Panc1 (cell line): ENCODE measurements at places on chromosomes 3 and 15. TPM values are rescaled to one million over a fixed set of nuclear protein-coding genes. Genes with fewer than 3 reads are reported as not detected.

The RHO gene
- not detected for total RNA-seq

- DNase-seq: no peak
- H3K36me3 ChIP-seq: no peaks in the 10 kb centered on the region
These were observed 170.9 kb downstream of the PLCL2 start for GRCh38 chr3:17055374-17056276.

- no peak for DNase-seq
- no peak overlapping the region for H3K4me3 ChIP-seq
- H3K4me1 ChIP-seq: no peaks in the 10 kb centered on the region
- H3K27me3 ChIP-seq: no peaks in the 10 kb centered on the region
These were observed 51.8 kb downstream of the KLF15 start for GRCh38 chr3:126305427-126305826.

DNA sequence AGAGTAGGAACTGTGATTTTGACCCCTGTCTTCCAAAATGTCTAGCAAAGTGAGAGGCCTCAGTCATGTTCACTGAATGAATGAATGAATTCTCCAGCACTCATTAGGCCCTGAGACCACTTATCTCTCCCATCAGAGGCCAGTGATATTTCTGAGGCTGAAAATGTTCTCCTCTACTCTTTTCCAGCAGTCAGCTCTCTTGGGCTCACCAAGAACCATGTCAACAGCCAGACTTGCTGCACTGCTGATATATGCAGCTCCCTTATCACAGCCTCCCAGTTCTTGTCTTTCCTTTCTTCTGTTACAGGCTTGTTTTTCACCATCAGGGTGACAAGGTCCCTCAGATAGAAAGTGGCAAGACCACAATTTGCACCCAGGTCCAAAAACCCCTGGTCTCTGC is 28.7 kb upstream of the MFSD1 start:
- H3K4me1 ChIP-seq: peaks cover 21% of the 10 kb centered on the region
- DNase-seq: no peak
- H3K4me3 ChIP-seq: no peak overlapping the region
- H3K36me3 ChIP-seq: no peaks in the 10 kb centered on the region
- H3K27ac ChIP-seq: peak overlapping the region; percentile 65; the same call in 1 of the 2 replicates

DNA sequence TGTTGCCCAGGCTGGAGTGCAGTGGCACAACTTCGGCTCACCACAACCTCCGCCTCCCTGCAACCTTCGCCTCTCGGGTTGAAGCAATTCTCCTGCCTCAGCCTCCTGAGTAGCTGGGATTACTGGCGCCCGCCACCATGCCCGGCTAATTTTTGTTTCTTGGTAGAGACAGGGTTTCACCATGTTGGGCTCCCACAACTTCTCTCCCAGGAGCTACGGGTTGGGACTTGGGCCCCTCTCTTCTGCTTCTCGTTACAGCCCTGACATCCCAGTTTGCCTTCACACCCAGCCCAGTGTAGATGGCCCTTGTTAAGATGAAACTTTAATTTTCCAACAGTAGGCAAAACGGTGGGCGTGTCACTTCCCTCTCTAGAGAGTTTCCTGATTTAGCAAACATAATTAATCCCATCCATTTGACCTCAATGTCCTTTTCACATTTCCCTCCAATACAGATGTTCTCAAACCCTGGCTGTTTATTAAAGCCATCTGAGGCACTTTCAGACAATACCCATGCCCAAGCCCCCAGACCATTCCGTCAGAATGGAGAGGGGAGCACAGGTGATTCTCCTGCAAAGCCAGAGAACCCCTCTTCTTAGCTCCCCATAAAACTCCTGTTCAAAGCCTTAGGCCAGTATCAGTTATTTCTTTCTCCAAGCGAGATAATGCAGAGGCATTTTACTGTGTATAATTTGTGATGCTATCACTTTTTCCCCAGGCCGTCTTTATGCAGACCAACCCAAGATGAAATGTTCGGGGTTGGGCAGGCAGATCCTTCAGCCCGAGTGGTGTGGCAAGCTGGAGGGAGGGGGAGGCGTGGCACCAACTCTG is 245.7 kb downstream of the XXYLT1 start:
- H3K4me3 ChIP-seq: no peak overlapping the region
- peak overlapping the region; percentile 49; the same call in 1 of the 2 replicates for H3K27ac ChIP-seq
- peaks cover 9% of the 10 kb centered on the region for H3K4me1 ChIP-seq
- no peak for DNase-seq
- no peaks in the 10 kb centered on the region for H3K36me3 ChIP-seq

DNA sequence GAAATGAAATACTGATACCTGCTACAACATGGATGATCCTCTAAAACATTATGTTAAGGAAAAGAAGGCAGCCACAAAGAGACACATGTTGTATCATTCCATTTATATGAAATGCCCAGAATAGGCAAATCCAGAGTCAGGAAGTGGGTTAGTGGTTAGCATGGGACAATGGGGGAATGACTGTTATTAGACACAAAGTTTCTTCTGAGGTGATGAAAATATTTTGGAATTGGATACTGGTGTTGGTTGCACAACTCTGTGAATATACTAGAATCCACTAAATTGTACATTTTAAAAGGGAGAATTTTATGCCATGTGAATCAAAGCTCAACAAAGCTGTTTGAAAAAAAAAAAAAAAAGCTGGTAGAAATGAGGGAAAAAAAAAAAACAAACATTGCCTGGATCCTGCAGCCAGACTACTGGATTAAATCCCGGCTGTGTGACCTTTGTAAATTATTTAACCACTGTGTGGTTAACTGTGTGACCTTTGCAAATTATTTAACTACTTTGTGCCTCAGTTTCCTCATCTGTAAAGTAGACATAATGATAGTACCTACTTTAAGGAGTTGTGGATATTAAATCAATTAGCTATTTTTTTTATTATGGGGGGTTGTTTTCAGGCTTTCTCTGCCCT is 75.6 kb upstream of the PRICKLE2 start:
- H3K27ac ChIP-seq: no peak overlapping the region
- no peak for DNase-seq
- H3K4me3 ChIP-seq: no peak overlapping the region
- H3K4me1 ChIP-seq: no peaks in the 10 kb centered on the region

DNA sequence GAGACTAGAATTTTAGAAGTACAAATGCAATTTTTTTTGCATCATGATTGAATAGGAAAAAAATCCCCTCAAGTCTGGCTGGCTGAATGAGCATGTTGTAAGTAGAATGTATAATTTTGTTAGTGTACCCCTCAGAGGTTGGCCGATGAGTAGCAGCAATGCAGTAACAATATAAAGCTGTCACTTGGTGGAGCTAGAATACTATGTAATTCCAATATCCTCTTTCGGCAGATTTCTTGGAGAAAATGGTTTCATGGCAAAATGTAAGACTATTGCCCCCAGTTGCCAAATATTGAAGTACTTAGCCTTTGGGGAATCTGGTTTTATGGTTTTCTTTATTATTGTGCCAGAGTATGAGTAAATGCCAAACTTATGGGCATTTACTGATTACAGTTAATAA is 39.8 kb upstream of the SGO1 start:
- no peaks in the 10 kb centered on the region for H3K36me3 ChIP-seq
- no peaks in the 10 kb centered on the region for H3K4me1 ChIP-seq
- DNase-seq: peak; percentile 1
